Aortic smooth muscle cell (primary cell): ENCODE measurements at places on chromosomes 6 and 20. TPM values are rescaled to one million over a fixed set of nuclear protein-coding genes. Genes with fewer than 3 reads are reported as not detected.

Gene ELOVL2
- not detected in 2 replicates for total RNA-seq

Gene BTN1A1
- under 0.01 TPM in 1 of 2 replicates, not detected in the other for total RNA-seq

Gene IP6K3
- 0.12 TPM in 1 of 2 replicates, not detected in the other for total RNA-seq

Gene OR2H1
- total RNA-seq = not detected in 2 replicates

Gene TBX18
- 31.6 and 34.4 TPM in 2 replicates for total RNA-seq

Gene CHRNA4
- not detected in 2 replicates for total RNA-seq

Gene PLCB4
- 0.79 and 3.0 TPM in 2 replicates for total RNA-seq

Gene OR12D3
- not detected in 2 replicates for total RNA-seq

Gene MCCD1
- total RNA-seq = not detected in 2 replicates

Gene PLN
- total RNA-seq = 0.40 and 2.7 TPM in 2 replicates

Gene KIF25
- not detected in 2 replicates for total RNA-seq

Gene NCR2
- not detected in 2 replicates for total RNA-seq

Gene BMP2
- total RNA-seq = 7.5 and 8.8 TPM in 2 replicates

Gene CLIC5
- total RNA-seq = not detected in 2 replicates

Gene SUMO4
- 1.3 and 1.6 TPM in 2 replicates for total RNA-seq

Gene TEAD3
- 6.9 and 7.0 TPM in 2 replicates for total RNA-seq

Gene TJAP1
- 10.7 and 11.4 TPM in 2 replicates for total RNA-seq

Gene DEFB132
- total RNA-seq = not detected in 2 replicates

Gene TFAP2C
- total RNA-seq = not detected in 2 replicates

Gene WFDC12
- total RNA-seq = not detected in 2 replicates

Gene COL11A2
- total RNA-seq = 0.12 and 0.13 TPM in 2 replicates

Gene ISM1
- total RNA-seq = 0.06 and 0.66 TPM in 2 replicates

Gene PAK5
- not detected in 2 replicates for total RNA-seq

Gene THEMIS
- not detected in 2 replicates for total RNA-seq

Gene BHLHE23
- total RNA-seq = not detected in 2 replicates

Gene TMEM74B
- total RNA-seq = not detected in 2 replicates

Gene SLC12A5
- 0.06 TPM in 1 of 2 replicates, not detected in the other for total RNA-seq

Gene HLA-DQA1
- 0.40 TPM in 1 of 2 replicates, not detected in the other for total RNA-seq

Gene RNF144B
- 2.1 and 2.7 TPM in 2 replicates for total RNA-seq

Gene TINAG
- not detected in 2 replicates for total RNA-seq

Gene ZC3H12D
- under 0.01 and 0.06 TPM in 2 replicates for total RNA-seq

Gene CST5
- not detected in 2 replicates for total RNA-seq

Gene ATP9A
- total RNA-seq = 41.7 and 49.0 TPM in 2 replicates

Gene LY6G6F
- not detected in 2 replicates for total RNA-seq

Gene MLIP
- total RNA-seq = 0.19 TPM in 1 of 2 replicates, not detected in the other

Gene MYBL2
- total RNA-seq = 3.9 and 6.1 TPM in 2 replicates

Gene ZBTB9
- total RNA-seq = 4.4 and 4.8 TPM in 2 replicates

Gene SLC25A27
- total RNA-seq = 4.4 and 6.4 TPM in 2 replicates

Gene GNAS-AS1
- 0.56 and 1.2 TPM in 2 replicates for total RNA-seq

Gene EPPIN
- total RNA-seq = not detected in 2 replicates
